T-helper 2 cell treated with Interferon-gamma antibody and Interleukin-4, amounts not matched to agents 5 μg/mL and 100 μg/mL, for 36 hours (primary cell): ENCODE measurements at places on chromosomes 12 and 14.

- no peak for DNase-seq
Observed at GRCh38 chr14:81855007-81855406, 321.4 kb upstream of the SEL1L start.

DNA sequence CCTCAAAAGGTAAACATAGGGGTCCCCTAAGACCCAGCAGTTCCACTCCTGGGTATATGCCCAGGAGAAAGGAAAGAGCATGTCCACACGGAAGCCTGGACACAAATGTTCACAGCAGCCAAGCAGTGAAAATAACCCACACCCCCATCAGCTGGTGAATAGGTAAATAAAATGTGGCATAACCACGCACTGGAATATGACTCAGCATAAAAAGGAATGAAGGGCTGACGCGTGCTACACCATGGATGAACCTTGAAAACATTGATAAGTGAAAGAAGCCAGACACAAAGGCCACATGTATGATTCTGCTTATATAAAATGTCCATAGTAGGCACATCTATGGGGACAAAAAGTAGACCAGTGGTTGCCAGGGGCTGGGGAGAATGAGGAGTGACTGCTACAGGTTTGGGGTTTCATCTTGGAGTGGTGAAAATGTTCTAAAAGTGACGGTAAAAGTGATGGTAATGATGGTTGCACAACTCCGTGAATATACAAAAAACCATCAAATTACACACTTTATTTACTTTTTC lies 3.8 kb upstream of the SCARB1 start:
- DNase-seq, result no peak

DNA sequence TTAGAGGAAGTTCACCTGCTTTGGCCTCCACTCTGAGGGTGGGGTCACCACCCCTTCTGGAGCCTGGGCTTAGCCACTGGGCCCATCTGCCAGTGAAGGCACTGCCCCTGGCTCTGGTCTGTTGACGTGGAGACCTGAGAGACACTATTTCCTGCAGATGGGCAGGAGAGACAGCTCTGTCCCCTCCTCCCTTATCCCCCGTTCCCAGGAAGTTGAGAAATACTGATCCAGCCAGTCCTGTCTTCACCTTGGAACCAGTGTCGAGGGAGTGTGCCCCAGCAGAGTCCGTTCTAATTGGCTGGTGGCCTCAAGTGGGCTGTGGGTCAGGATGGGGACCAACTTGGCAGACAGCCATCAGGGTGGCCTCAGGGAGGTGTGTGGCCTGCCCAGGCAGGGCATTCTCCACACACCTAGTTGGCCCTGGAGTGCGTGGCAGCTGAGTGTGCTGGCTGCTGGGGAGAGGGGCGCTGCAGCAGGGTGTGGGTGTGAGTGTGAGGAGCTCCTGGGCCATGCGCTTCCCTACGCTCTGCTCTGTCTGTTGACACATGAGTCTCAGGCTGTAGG lies 25.4 kb downstream of the CLSTN3 start:
- DNase-seq, result no peak

DNA sequence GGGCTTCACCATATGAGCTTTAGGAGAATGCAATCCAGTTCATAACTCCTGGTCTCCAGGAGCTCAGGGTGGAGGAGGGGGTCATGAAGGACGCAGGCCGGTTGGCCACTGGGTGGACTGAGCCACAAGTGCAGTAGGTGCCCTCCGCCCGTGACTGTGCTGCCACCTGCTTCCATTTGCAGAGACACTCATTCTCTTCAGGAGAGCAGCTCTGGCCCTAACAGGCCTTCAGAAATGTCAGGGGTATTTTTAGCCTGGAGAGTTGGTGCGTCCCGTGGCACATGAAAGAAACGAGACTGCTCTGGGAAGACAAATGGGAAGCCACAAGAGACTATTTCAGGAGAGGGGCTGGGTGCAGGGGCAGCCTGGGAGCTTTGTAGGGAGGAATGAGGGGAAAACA lies 74.6 kb upstream of the MYL2 start:
- no peak for DNase-seq

DNA sequence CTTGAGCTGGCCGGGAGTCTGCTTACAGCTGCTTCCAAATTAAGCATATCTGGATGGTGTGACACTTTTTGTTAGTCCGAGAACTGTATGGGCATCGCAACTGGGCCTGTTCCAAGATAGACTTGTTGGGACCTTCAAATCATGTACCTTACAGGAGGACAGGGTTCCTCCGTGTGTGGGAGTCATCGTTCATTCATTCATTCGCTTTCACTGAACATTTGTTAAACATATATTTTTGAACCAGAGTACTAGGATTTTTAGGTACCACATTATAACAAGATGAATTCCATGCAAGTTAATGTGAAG lies 387 bp upstream of the IPO8 start:
- DNase-seq, result no peak

DNA sequence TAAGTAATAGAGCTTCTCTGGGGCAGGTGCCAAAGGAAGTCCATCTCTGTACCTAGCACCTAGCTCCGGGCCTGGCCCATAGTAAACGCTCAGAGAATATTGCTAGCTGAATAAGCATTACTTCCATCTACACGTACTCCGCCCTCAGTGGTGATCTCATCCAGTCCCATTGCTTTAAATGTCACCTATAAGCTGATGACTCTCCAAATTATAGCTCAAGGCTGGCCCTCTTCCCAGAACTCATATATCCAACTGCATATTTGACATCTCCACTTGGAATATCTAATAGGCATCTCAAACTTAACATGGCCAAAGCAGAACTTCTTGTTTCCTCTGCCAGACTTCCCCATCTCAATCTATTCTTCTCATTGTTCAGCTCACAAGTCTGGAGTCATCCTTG lies 6.9 kb upstream of the DYNLL1 start:
- no peak for DNase-seq

GRCh38 chr12:31119192-31119802 lies 45.6 kb downstream of the DDX11 start:
- DNase-seq, result no peak
